ENCODE measurements at places on chromosomes 2 and 18.
A peak's percentile ranks its signal among the peaks of the same experiment; 100 is the strongest.

- DNase-seq: no peak
These were observed 45.4 kb downstream of the ASAP2 start for GRCh38 chr2:9252002-9252357.

DNA sequence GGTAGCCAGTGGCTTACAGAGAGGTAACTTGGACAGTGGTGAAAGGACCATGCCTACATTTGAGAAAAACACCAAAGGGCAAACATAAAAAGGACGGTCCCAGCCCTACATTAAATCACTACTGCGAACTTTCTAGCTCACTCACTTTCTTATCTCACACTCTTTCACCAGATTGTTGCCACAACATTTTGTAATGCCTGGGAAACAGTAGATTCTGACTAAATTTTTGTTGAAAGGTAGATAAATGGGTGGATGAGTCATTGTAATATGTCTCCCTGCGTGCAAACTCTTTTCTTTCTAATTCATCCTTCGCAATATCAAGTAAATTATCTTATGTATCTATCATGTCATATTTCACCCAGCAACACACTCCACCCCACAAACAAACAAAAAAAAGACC is 192.2 kb downstream of the IRS1 start:
- DNase-seq: no peak

DNA sequence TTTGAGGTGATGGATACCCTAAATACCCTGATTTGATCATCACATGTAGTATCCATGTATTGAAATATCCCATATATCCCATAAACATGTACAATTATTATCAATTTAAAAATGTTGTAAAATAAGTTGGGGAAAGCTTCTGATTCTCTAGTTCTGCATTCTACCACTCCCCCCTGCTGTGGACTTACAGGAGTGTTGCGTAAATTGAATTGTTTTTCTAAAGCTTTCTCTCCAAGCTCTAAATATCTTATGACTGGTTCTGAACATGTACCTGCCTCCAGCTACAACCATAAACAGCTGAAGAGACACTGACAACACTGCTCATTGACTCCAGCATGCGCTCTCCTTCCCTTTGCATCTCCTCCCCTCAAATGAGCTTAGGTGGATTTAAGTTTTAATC is 145.2 kb downstream of the MGAT5 start:
- DNase-seq: no peak

DNA sequence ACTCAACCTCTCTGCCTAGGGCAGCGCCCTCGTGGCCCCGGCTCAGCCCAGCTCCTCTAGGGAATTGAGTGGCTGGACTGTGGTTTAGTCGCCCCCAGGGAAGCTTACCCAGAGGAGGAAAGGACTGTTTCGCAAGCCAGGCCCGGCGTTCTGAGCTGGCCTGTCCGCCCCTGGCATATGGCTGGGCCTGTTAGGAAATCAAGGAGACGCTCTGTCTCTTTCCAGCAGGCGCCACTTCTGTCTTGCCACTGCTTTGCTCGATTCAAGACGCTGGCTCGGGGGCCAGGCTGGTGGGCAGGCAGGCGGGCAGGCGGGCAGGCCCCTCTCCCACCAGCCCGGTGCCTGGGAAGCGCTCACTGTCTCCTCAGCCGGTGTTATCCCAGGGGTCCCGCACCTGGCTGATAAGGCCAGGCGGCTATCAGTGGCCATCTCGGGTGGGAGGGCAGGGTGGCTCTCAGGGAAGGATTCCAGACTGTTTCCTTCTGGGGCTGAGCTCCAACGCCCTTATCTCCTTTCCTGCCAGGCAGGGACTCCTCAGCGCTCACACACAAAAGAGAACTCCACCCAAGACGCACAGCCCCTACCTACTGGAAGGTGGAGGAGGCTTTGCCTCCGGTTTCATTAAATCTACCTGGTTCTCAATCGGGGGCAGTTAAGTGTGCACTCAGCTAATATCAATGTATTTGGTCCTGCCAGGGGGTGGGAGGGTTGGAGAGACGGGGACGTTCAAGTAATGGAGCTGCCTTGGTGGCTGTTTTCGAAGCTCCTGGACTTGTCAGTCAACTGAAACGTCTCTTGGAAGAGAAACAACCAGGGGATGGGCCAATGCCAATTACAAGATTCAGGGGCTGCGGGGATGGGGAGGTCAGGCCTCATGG is 109.1 kb downstream of the SMAD7 start:
- DNase-seq: peak; percentile 47

GRCh38 chr2:6993229-6993640 is 76.0 kb downstream of the RNF144A start:
- DNase-seq: no peak

GRCh38 chr2:119521433-119522050 is 2.7 kb downstream of the SCTR start:
- no peak for DNase-seq

DNA sequence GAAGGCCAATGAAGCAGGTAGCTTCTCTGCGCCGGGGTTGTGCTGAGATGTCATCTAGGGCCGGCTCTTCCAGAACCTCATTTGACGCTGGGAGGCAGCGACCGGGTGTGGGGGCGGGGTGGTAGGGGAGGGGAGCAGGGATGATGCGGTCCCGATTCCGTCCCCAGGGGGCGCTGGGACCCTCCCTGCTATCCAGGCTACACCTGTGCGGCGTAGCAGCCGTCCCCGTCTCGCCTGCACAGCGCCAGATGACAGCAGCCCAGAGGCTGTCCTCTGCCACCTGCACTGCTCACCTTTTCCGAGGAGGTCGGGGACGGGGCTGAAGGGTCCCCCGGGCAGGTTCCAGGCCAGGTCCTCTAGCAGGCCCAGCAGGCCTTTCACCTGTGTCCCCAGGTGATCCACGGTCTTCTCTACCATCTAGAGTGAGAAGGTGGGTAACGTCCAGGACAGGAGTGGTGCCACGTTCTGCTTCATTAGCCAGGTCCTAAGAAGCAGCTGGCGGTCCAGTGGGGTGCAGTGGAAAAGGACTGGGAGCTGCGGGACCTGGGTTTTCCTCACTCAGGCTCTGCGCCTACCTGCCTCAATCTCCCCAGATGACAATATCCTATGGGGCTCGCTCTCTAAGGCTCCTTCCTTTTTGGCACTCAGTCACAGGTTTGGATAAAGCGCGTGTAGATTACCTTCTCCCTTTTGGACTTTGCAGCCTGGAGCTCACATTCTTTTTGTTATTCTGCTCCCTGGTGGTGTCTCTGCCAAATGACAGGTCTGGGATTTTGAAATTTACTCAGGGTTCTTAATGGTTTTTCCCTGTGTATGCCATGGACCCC is 56.0 kb upstream of the RAB6C start:
- DNase-seq: peak; percentile 53

DNA sequence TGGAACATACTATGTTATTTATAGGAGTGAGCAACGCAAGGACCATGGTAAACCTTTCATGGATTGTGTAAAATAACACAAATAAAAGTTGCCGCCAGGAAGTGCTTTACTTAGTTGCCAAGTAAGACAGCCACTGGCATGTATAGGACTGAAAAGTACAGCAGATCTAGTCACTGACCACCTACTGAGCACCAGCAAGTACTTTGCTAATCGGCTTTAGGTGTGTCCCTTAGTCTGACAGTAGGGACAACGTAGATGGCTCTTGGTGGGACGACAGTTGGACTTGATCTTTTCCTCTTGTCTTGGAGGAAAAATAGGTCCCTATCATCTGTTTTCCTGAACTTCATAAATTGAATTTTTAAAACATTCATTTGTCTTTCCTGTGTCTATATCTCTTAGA is 13.6 kb upstream of the CXXC1 start:
- no peak for DNase-seq

DNA sequence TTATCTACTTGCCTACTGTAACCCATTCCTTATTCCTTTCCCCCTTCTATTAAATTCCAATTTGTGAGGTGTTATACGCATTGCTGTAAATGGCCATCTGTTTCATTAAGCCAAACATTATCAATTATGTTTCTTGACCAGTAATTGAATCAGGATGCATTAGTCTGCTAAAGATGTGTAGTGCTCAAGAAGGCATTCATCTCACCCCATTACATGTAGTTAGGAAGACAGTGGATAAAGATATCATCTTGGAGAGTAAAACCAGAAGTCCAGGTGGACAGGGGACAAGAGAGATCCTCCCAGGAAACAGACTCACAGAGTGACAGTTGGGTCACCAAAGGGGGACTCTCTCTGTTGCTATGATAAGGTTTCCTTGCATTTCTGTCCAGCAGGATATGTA is 73.3 kb upstream of the FAM98A start:
- peak; percentile 74 for DNase-seq

GRCh38 chr2:235541016-235541415 is 47.2 kb downstream of the AGAP1 start:
- DNase-seq: no peak

DNA sequence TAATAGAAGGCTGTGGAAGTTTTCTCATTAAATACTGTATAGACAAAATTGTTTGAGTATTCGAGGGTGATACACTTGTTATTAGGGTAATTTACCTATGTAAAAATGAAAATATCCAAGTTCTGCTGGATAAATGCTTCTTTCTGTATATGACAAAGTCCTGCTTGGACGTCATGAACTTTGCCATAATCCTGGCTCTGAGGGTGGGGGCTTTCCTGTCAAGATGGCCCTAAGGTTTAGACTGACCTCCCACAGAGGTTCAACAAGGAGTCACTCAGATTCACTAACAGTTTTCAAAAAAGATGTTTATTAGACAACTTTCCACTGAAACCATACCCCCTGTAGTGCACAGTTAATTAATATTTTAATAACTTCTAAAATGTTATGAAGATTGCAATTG is 52.5 kb upstream of the NABP1 start:
- DNase-seq: no peak

DNA sequence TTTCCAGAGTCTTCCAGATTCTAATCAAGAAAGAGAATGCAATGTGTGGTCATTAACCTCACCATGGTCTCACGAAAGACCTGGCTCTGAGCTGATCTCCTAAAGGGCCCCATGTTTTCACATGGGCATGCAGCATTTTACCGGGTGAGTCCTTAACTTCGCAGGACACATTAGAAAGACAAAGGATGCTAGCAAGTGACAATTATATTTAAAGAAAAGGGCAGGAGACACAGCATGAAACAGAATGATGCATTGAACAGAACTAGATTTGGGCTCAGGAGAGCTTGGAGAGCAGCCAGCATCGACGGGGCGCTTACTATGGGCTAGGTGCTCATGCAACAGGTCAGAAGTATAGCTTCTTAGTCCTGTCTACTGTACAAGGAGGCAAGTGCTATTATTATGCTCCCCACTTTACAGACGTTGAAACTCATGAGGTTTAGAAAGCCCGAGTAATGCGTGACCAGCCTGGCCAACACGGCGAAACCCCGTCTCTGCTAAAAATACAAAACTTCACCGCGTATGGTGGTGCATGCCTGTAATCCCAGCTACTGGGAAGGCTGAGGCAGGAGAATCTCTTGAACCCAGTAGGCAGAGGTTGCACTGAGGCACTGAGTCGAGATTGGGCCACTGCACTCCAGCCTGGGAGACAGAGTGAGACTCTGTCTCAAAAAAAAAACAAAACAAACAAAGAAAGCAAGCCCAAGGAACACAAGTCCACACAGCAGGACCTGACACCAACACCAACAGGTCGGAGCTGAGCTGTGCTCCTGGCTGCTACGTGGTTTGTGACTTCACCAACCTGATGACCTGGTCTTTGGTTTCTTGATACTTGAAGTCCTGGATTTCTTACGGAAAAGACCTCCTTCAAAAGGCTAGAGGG is 16.1 kb downstream of the MBP start:
- DNase-seq: no peak

DNA sequence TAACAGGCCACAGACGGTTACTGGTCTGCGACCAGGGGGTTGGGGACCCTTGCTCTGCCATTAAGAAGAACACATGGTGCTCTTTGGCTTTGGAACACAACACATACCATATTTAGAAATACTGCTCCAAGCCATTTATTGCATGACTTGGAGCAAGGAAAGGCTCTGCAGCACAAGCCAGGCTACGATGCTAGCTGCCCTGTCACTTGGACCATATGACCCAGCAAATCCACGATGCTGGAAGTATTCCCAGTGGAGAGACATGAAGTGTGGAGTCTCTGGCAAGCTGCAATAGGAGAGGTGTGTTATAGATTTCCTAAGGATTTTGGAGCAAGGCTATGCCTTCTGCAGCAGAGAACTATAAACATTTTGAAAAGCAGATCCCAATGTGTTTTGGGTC is 171.2 kb downstream of the HAUS1 start:
- DNase-seq: no peak

DNA sequence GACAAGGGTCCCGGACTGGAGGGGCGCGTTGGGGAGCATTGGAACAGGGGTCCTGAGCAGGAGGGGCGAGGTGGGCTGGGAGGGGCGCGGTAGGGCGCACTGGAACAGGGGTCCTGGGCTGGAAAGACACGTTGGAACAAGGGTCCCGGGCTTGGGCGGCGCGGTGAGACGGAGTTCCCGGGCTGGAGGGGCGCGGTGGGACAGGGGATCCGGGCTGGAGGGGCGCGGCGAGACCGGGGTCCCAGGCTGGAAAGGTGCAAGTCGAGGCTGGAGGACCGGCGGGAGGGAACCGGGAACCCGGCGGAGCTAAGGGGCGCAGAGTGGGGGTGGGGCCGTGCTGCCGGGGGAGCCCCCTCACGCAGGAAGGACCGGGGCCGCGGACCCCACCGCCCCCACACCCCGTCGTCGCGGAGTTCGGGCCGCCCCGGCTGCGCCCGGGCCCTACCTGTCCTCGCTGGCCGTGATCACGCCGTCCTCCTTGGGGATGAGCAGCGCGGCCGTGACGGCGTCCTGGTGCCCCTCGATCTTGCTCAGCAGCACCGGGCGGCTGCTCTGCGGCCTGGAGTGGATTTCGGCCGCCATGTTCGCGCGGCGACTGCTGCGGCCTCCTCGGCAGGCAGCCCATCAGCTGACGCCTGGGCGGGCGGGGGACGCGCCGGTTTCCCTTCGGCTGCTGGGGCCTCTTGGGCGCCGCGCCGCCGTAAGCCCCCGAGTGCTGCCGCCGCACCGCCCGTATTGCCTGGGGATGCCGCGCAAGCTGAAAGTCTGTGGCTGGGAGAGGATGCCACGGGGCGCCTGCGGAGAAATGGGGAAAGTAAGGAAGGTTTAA is at the start of gene WDFY1:
TSS of gene WDFY1 (minus strand) at position 633 of the 829 bp plus-strand sequence. CDS start at position 582, 51 bp downstream.
- DNase-seq: peak; percentile 93

DNA sequence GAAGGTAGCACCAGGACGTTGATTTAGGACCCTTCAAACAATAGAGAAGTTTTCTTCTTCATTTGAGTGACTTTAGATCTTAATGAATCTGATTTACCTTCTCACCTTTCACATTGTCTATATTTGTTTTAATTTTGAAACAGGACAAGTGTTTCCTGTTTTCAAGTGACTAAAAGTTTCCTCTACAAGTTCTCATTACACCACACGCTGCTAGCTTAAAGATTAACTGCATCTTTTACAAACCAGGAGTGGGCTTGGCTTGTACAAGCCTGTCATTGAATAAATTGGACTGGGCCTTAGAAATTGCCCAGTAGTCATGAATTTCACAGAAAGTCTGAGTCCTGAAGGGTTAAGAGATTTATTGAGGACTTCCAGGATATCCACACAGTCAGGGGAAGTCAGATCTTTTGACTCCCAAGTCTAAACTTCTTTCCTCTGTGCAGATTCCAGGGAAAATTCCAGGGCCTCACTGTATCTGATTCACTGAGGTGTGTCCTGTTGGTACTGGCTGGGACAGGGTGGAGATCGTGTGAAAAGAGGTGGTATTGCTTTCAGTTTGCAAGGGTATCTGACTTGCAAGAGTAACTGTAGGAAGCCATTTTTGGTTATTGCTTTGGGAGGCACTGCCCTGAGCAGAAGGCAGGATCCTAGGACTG is 3.4 kb downstream of the SGPP2 start:
- no peak for DNase-seq

GRCh38 chr18:362311-363290 is 94.8 kb upstream of the THOC1 start:
- no peak for DNase-seq
